ENCODE measurements at places on chromosomes 12 and 14. TPM values are rescaled to one million over a fixed set of nuclear protein-coding genes. Genes with fewer than 3 reads are reported as not detected.
A peak's percentile ranks its signal among the peaks of the same experiment; 100 is the strongest.

DNA sequence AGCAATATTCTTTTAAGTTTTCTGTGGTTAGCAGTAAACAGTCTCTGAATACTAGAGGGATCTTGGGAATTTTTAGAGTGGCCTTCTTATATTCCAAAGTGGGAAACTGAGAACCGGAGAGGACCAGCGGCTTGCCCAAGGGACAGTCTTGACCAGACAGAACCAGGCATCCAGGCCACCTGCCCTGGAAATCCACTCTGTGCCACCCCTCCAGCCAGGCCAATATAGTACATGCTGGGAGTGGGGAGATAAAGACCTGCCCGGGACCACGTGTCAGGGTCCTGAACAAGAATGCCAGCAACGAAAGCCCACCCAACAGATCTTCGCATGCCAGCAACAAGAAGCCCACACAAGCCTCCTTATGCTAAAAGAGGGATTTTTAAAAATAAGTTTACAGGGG is 49.4 kb upstream of the RIN3 start:
- DNase-seq = no peak

GRCh38 chr14:73266317-73266716 is 29.0 kb downstream of the PAPLN start:
- no peak for DNase-seq

Gene ADAM20
- 1.6 TPM for total RNA-seq

DNA sequence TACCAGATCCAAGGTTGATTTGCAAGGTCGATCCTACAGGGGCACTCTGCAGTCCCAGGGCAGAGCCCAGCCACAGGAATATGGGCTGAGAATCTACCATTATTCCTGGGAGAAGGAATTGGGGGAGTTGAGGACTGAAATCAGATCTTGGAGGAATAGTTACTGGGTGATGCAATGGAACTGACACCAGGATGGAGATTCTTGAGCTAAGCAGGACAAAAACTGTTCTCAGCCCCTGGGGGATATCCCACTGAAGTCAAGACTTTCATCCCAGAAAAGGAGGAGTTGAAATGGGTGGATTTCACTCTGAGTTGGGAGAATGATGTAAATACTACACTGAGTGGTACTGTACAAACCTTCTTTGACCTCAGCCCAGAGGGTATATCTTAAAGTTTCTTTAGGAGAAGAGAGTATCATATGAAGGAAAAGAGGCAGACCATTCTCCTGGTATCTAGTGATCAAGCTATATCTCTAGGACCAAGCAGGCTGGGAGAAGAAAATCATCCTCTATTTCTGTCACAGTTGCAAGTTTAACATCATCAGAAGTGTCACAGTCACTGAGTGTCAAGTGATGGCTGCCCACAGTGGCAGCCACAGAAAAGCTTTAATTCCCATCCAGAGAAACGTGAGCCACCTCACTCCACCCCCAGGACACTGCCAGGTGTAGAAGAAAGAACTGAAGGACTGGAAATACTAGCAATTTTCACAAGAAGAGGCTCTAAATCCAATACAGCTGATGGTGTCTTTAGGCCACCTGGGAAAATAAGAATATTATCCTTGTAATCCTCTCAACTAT is 181.9 kb downstream of the NUAK1 start:
- no peak for DNase-seq

Gene RNFT2
- 6.7 TPM for total RNA-seq

Gene MEG3
- total RNA-seq = not detected

- no peak for DNase-seq
Measured at GRCh38 chr12:53994009-53994263, 6.0 kb upstream of the HOXC9 start.

GRCh38 chr12:39390752-39391151 is 52.2 kb downstream of the KIF21A start:
- DNase-seq = no peak

GRCh38 chr14:68653108-68653507 is 139.8 kb downstream of the ZFP36L1 start:
- DNase-seq = no peak

Gene GALNT4
- 7.3 TPM for total RNA-seq

- DNase-seq = no peak
Measured at GRCh38 chr14:69473260-69473659, 11.3 kb upstream of the PLEKHD1 start.

DNA sequence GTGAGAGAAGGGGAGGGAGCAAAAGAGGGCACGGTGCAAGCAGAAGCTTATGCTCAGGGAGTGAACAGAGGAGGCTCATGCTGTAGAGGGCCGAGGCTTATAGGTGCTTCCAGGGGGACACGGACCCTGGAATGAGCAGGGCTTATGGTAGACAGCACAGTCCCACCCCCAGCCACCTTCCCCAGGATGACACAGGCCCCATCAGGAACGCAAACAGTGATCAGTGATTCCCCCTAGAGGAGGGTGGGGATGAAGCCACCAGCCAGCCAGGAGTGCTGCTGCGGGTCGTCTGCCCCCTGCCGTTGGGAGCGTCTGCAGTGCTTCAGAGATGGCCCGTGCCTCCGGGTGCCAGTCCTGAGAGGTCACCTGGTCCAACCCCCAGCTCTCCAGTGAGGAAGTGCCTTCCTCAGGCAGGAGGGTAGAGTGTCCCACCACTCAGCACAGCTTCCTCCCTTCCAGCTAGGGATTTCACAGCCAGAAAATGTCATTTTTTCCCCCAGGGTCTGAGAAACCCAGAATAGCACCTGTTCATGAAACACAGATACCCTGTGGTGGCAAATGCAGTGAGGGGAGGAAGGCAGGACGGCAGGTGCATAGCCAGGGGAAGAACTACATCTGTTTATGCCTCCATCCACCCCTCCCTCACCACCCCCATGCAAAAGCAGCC is 60.7 kb downstream of the SLC6A12 start:
- peak; percentile 91 for DNase-seq

DNA sequence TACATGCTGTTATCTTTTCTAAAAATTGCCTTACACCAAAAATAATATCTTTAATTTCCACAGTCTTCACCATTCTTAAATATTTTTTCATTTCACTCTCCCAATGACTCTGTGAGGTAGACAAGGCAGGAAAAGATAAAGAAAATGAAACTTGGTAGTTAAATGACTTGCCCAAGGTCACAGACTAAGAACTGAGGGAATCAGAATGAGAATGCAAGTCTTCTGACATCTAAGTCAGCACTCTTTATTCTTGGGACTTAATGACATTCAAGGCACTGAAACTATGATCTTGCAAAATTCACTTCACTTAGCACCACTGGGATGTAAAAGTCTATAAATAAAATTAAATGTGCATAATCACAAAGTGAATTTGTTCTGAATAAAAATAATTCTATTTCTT is 104.5 kb downstream of the SLC2A13 start:
- no peak for DNase-seq

DNA sequence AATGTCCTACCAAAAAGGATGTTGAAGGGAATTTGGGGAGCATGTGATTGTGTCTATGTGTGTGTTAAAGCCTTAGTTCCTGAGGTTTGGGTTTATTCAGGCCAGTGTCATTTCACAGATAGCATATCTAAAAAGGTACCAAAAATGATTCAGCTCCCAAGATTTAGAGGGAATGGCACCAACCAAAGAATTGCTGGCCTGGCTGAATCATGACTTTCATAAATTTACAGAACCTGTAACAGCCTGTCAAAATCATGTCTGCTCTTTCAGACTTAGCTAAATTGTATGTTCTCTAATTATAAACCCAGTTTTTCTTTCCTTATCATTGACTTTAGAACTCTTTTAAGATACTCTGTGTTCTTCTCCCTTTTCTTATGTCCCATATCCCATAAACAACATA is 231.5 kb downstream of the NUBPL start:
- DNase-seq = no peak

GRCh38 chr14:53663709-53664108 is 292.9 kb downstream of the BMP4 start:
- no peak for DNase-seq

Gene KRT74
- not detected for total RNA-seq

Measured in Karpas-422 (cell line).